ENCODE measurements at places on chromosomes 4 and X. TPM values are rescaled to one million over a fixed set of nuclear protein-coding genes. Genes with fewer than 3 reads are reported as not detected.

Gene SCML1
- total RNA-seq, result 7.7 TPM

Gene ELF2
- 44.0 TPM for total RNA-seq

Gene LDB2
- 15.5 TPM for total RNA-seq

Gene USP11
- total RNA-seq, result 55.6 TPM

Gene UGT2B10
- total RNA-seq, result not detected

Gene AR
- total RNA-seq, result 1.5 TPM

Gene EVC
- 33.8 TPM for total RNA-seq

Gene HSFX4
- total RNA-seq, result not detected

Gene ZNF630
- total RNA-seq, result 1.2 TPM

Gene PF4V1
- total RNA-seq, result 10.2 TPM

Gene BEND2
- total RNA-seq, result not detected

Gene RIPPLY1
- not detected for total RNA-seq

Gene SERTM2
- 0.19 TPM for total RNA-seq

Gene ARHGEF38
- under 0.01 TPM for total RNA-seq

Gene PAGE1
- not detected for total RNA-seq
